ENCODE measurements at places on chromosomes 1 and 21. TPM values are rescaled to one million over a fixed set of nuclear protein-coding genes. Genes with fewer than 3 reads are reported as not detected.
A peak's percentile ranks its signal among the peaks of the same experiment; 100 is the strongest.

GRCh38 chr1:15277447-15277838, 30.4 kb downstream of the FHAD1 start:
- no peak for DNase-seq

MORN1 gene
- total RNA-seq = 13.4 TPM

DNA sequence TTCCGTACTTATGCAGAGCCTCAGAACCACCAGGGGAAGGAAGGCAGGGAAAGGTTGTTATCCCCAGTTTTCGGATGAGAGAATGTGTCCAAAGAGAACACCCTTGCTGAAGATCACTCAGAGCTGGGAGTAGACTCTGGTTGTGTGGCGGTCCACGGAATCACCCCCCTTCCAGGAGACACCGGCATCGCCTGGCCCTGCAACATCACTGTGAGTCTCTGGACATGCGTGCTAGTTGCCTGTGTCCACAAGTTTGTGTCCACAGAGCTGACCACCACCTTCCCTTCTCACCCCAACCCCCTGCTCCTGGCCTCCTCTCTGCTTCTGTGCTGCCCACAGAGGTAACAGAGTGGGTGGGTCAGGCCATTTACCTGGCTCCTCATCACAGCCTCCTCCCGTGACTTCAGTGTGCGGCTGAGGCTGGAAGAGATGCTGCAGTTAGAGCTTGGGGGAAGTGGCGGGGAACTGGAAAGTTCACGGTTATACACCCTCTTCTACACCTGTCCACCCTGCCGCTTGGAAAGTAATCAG, 7.3 kb downstream of the MYBPH start:
- DNase-seq = no peak

DNA sequence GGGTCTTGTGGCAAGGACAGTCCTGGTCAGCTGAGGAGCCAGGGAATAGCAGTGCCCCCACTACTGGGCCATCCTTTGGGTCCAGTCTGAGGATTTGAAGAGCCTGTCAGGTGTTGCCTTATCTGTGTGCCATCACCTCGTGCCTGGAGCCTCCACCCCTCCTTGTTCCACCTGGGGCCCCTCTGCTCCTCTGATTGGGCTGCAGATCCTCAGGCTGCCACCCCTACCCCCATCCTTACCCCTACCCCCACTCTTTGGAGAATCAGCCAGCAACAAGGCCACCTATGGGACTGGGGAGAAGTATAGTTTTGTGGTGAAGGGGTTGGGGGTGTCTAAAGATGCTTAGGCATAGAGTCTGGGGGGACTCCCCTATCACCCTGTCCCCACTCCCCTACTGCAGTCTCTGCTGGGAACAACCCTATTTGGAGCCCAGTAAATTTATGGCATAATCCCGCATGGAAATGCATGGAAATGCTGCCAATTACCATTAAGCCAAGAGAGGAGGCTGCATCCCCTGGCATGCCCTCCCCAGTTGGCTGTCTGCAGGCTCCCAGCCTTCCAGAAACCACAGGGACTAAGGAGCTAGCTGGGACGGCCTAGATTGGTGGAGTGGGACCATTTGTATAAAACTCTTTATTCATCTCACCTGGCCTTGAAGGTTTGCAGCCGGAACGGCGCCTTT, 142.7 kb upstream of the CSF3R start:
- DNase-seq = no peak

GRCh38 chr1:205016075-205016474, 26.9 kb upstream of the CNTN2 start:
- DNase-seq = no peak

DNA sequence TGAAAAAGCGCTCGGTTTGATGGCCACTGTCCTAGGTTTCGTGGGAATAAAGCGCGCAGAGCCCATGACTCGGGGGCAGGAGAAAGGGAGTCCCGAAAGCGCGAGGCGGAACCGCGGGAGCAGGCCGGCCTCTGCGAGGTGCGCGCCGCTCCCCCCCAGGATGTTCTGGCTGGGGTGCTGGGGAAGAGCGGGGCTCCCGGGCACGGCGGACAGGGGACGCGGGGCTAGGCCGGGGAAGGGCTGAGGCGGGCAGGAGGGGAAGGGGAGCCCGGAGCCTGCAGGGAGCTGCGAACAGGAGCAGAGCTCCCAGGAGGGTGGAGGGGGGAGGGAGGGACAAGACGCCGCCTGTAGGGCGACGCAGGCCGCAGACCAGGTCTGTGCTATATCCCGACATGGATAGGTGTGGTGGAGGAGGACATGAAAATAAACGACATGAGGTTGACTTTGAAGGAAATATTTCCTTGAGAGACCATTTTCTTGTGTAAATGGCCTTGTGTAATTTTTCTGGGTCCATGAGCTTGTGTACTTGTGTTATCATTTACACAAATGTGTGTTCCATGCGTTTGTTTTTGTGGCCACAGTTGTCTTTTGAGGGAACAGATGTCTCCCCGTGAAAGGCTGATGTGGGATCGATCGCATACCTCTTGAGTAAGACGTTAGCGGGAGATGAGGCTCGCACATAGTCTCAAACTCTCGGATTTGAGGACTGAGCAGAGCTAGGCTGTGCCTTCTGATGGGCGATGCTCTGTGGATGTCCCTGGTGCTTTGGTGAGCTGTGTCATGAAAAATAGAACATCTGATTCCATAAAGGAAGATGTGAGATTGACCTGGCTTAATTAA, 1.3 kb downstream of the PCNT start:
- peak; percentile 64 for DNase-seq

All from lower lobe of right lung (tissue), 2 donors.